Activated gamma-delta T cell treated with Interleukin-2 at 50 U/mL for 16 hours (primary cell): ENCODE measurements at places on chromosomes 2 and 18.

DNA sequence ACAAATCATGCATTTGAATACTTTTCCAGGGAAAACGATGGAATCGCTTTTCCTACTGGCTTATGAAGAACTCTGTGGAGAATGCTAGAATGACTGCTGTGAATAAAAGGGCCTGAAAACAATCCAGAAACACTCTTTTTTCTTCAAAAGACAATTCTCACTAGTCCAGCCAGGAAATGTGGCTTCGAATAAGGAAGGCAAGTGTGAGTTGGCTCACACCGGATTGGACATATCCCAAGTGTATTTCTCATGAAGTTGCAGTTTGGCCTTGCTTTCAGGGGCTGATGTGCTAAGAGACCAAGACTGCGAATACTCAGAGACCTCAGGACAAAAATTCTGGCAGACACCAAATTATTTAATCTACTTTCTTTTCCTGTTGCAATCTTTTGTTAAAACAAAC, 54.1 kb downstream of the FIGN start:
- no peak for DNase-seq

DNA sequence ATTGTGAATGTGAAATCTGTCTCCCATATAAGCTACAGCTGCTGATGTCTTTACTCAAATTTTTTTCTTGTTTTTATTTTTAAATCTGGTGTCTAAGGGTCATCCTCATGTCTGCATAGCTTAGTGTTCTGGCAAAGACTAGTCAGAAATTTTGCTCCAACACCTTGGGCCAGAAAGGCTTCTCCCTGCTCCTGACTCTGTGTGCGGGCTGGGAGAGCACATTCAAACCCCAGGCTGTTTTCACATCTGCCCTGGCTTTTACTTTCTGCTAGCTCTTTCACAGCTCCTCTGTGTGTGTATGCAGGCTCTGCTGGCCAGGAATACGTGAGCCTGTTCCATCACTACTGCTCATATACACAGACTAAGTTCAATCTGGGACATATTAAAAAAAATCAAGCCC, 102.9 kb upstream of the RIOK3 start:
- no peak for DNase-seq

DNA sequence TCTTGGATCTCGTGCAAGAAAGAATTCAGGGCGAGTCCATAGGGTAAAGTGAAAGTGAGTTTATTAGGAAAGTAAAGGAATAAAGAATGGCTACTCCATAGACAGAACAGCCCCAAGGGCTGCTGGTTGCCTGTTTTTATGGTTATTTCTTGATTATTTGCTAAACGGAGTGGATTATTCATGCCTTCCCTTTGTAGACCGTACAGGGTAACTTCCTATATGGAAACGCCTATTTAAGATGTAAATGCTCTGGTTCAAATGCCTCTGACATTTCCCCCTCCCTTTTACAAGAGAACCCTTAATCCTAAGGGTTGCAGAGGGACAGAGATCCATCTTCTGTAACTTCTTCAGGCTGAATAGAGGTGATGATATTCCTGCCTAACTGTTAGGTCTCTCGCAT, 25.7 kb downstream of the RBFA start:
- DNase-seq, result no peak

DNA sequence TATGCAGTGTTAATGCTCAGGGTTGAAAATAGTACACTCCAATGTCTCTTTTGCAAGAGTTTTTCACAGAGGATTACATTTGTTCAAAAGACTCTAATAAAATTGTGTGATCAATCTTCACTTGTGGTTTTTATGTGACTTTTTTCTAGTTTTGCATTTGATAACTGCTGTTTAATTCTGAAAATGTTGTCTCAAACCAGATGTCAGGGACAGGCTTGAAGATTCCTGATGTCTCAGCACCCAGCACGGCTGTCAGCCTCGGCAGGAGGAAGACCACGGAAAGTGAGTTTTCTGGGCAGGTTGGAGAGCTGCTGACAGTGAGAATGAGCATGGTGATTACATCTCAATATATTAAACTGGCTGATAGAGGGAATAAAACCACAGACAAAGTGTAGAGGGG, 9.1 kb downstream of the SOX11 start:
- no peak for DNase-seq

DNA sequence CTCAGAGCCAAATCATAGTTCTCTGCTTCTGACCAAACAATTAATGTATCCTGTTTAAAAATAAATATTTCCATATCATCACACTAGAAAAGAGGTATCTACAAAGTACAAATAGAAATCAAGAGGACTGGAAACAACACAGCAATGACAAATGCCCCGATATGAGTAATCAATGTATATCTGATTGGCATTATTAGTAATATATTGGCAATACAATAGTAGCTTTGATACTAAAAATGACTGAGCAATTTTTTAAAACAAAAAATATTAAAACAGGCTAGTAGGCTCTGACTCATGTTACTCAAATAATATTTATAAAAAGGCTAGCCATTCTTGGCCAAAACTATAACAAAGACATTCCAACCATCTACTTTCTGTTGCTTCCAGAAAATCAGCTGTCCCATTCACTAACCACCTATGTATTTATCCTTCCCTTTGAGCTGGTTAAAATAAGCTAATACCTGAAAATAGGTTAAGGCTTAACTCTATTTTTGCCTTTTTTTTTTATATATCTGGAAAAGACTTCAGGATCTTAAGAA, 13.3 kb downstream of the PPP4R3B start:
- no peak for DNase-seq

- DNase-seq, result no peak
Measured at GRCh38 chr2:239166201-239166834, 234.5 kb downstream of the HDAC4 start.

- DNase-seq, result peak; percentile 43
Measured at GRCh38 chr2:147082850-147083522, 761.8 kb upstream of the ACVR2A start.

DNA sequence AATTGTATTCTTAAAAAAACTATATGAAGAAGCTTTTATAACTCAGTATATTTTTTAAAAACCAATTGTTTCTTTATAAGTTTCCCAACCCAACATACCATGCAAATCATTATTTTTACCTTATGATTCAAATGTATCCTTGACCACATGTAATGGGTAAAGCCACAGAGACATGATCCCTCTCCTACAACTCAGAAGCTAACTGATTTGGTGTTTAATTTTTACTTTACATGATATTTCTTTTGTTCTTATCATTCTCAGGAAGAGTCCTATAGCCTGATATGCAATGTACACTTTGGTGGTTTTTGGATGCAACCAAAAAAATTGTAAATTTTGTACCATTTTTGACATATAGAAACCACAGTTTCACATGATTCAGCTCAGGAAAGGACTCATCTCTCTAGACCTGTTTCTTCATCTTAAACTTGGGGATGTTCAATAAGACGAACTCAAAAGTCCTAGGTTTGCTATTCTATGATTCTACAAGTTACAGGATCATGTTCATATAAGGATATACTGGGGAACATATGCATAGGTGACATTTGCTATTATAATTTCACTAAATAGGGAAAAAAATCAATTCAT, 85.2 kb upstream of the RBBP8 start:
- no peak for DNase-seq

DNA sequence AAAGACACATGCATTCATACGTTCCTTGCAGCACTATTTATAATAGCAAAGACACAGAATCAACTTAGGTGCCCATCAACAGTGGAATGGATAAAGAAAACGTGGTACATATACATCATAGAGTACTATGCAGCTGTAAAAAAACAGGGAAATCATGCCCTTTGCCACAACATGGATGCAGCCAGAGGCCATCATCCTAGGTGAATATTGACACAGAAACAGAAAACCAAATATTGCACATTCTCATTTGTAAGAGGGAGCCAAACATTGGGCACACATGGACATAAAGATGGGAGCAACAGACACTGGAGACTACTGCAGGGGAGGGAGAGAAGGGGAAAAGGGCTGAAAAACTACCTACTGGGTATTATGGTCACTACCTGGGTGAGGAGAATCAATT, 73.5 kb downstream of the SESTD1 start:
- DNase-seq, result no peak

DNA sequence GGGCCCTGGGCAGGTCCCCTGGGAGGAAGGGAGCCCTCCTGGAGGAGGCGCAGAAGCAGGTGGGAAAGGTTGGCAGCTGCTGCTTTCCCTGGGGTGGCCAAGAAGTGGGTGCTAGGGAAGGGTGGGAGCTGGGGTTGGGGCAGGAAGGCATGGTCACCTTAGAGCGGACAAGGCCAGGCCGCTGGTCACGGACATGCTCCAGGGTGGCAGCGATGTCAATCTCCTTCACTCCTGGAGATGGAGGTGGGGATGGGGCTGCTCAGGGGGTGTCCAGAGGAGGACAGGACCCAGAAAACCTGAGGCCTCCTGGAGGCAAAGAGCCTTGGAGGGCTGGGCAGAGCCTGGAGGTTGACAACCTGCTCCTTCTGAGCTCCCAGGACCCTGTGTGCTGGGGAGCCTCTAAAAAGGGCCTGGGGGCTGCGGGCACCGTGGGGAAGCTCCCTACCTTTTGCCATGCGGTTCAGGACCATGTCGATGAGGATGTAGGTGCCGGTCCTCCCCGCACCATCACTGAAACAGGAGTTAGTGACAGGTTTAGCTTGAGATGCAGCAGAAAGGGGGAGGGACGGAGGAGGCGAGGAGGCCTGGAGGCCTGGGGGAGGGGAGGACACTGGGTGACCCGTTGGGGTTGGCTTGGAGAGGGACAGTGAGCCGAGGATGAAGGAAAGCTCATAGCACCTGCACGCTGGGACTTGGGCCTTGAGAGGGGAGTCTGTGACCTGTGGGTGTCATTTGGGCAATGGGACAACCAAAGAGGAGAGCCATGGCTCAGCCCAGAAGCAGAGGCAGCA, 11.4 kb downstream of the DNAJB2 start:
- no peak for DNase-seq

- no peak for DNase-seq
Measured at GRCh38 chr18:808086-808485, 4.0 kb downstream of the YES1 start.
